ENCODE measurements at places on chromosomes 13 and 19.

GRCh38 chr19:34838248-34838647 is 65.2 kb upstream of the ZNF599 start:
- DNase-seq = no peak

- peak; percentile 72 for DNase-seq
Measured at GRCh38 chr19:45498411-45499195, at the start of gene PPM1N. Gene PPM1N, plus strand, starts transcription at chr19:45498443. Its CDS starts 30 bp downstream, at chr19:45498473.

- DNase-seq = no peak
Measured at GRCh38 chr13:98068521-98068920, 74.4 kb upstream of the FARP1 start.

DNA sequence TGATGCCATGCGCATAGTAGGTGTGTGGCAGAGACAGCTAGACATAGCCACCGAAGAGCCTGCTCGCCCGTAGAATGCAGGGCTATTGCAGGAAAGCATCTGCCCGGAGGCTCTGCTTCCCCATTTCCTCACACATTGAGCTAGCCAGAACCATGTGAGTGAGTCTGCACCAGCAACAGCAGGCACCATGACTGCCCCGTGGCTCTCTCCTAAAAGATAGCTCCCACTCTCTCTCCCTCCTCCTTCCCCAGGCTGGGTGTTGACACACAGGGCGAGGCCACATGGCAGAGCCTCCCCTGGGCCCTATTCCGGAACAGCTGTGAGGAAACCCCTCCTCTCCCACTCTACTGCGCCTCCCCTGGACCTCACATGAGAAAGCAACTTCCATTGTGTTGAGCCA is 52.3 kb upstream of the ATP12A start:
- DNase-seq = no peak

GRCh38 chr13:63279136-63279535 is 1863.5 kb upstream of the PCDH20 start:
- DNase-seq = no peak

- no peak for DNase-seq
Measured at GRCh38 chr13:21501686-21502085, 42.6 kb upstream of the ZDHHC20 start.

GRCh38 chr13:59673286-59673685 is 490.4 kb downstream of the DIAPH3 start:
- no peak for DNase-seq

DNA sequence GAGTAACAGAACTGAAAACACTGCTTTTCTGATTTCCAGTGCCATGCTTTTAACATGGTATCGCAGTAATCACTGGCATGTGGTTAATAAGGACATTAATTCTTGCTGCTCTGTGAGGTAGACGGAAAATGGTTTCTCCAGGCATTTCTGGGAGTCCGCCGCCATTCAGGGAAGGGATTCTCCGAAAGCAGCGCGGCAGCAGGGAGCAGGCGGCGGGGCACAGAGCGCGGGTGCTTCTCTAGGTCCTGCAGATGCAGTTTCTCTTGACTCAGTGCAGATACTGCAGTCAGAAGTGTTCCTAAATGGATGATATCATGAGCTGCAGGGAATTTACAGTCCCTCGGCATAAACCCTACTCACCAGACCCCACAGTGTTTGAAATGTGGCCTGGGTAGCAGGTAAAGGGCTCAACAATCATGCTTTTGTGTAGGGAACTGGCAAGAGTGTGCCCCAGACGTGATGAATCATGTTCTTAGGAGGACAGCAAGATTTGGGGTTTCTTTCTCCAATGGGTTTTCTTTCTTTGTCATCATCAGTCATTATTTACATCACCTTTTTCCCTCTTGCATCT is 338.6 kb upstream of the ARGLU1 start:
- DNase-seq = no peak

DNA sequence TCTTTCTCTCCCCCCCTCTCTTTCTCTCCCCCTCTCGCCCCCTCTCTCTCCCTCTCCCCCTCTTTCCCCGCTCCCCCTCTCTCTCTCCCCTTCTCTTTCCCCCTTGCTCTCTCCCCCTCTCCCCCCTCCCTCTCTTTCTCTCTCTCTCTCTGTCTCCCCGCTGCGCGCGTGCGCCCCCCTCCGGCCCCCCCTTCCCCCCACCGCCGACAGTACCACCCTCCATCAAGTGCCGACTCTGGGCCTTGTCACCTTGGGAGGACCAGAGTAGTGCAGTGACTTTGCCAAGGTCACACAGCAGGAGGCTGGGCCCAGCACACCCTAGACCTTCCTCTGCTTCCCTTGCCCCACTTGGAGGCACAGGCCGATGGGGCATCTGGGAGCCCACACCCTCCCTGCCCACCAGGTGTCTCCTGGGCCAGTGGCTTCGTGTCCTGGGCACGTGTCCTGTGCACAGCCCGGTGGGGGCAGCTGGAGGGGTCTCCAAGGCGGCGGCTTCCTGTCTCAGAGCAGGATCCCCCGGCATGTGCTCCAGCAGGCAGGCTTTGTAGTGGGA is 121.6 kb downstream of the KDM4B start:
- DNase-seq = no peak

- DNase-seq = no peak
Measured at GRCh38 chr19:51407511-51408131, 9.8 kb downstream of the SIGLEC10 start.

- peak; percentile 95 for DNase-seq
Measured at GRCh38 chr19:38949580-38950367, 19.0 kb downstream of the MRPS12 start.

DNA sequence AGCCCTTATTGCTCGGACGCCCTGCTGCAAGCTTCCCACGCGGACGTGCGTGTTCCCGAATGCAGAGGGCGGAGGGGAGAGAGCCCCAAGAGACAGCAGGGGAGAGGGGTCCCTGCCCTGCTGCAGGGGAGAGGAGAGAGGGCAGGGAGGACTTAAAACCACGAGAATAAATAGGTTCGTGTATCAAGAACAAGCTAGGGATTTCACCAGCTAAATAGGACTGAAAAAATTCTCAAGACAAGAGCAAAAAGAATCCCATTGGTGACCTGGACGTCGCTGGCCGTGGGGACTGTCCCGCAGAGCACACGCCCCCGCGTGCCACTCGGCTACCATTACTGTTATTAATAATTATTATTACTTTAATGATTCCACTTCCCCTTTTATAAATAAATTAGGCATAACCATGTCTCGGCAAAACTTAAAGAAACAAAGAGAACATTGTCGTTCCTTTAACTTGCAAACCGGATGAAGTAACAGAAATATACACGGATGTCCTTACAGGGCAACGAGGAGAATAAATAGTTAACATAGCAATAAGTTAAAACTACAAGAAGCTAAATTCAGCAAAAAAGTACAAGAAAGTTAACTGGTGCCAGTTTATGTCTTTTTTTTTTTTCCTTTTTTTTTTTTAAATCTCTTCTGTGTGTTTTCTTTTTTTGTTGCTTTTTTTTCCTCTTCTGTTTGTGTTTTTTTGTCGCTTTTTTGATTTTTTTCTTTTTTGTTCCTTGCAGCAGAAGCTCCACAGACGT is 16.6 kb downstream of the PRKCSH start:
- DNase-seq = no peak
